Stimulated activated CD8-positive, alpha-beta memory T cell treated with anti-CD3 and anti-CD28 coated beads, Interleukin-15, amount 100 ng/mL, for 1 hour (primary cell): ENCODE measurements at places on chromosomes 11 and 22.

DNA sequence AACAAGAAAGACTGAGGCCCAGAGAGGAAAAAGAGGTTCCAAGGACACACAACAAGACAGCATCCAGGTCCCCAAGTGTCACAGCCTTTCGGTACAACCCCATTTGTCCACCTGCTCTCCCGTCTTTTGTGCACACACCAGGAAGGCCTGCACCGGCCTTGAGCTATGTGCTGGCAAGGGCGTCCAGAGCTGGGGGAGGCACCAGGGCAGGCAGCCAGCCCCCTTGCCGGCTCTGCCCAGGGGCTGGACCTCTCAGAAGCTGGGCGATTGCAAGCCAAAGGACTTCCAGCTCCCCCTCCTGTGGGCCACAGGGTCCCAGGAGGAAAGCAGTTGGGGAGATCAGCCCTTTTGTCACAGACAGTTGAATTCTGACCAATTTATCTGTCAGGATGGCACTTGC, 210.5 kb downstream of the MN1 start:
- DNase-seq = no peak

- DNase-seq = no peak
Observed at GRCh38 chr22:17951315-17951714, 73.0 kb downstream of the MICAL3 start.

DNA sequence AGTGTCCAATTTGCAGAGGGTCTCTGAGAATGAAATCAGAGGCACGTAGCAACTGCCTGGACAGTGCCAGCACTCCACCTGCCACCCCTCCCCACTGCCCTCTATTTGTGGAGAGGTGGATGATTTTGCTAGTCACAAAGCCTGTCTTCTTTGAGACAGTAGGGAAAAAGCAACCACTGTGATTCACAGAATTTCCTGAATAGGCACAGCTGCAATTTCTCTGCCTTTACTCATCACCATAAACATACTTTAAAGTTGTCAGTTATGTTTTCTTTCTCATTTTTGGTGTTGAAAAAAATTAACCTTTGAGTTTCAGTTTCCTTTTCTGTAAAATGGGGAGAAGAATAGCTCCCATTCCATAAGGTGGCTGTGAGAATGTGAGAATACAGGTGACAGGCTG, 134.3 kb downstream of the TEAD1 start:
- no peak for DNase-seq

DNA sequence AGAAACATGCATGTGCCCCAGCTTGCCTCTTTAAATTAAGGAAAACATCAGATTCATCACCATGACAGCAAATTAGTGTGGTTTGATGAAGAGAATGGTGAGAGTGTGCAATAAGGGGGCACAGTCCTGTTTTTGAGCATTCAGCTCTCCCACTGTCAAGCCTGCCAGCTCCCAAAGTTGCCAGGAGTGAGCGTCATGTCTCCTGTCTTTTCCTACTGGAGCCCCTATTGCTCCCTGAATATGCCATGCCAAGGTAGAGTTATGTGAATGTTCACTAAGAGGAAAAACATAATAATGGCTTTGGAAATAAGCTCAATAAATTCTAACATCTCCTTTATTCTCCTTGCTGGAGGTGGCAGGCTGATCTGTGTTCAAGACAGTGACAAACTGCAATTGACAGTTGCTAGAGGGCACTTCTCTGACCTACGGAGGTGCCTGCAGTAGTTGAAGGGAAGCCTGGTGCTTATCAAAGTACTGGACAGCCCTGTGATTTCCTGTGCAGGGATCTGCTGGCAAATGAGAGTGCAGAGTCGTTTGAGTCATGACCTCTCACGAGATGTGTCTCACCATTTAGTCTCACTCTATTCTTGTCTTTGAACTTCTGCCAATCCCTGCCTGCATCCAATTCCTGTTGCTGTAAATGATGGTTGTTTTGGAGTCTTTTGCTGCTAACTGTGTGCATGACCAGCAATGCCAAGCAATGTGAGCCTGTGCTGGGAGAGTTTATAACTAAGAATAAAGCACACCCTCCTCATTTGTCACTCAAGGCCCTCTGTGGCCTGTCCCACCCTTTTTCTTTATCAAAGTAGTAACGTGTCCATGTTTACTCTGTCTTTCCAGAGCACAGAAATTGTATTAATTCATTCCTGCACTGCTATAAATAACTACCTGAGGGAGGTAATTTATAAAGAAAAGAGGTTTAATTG, 34.8 kb downstream of the MRGPRX2 start:
- no peak for DNase-seq

GRCh38 chr22:48105259-48105658, 1342.8 kb downstream of the TBC1D22A start:
- no peak for DNase-seq

DNA sequence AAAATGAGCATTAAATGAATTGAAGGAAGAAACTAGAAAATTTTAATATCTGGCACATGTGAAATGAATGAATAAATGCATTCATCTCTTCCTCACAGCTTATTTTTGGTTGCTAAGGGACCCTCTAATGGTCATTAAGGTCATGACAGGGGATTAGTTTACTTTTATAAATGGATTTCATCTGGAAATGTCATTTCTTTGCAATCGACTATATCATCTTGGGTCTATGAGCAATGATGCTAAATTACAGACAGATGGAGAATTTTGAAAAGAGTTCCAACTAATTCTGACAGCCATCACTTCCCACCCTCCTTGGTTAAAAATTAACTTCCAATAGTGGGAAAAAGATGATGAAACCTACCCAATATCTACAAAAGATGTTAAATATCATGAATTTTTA, 98.0 kb downstream of the KIF18A start:
- DNase-seq = no peak

- no peak for DNase-seq
Observed at GRCh38 chr11:41289408-41289807, 170.0 kb downstream of the LRRC4C start.

GRCh38 chr11:10786451-10786850, 22.3 kb downstream of the EIF4G2 start:
- no peak for DNase-seq

- DNase-seq = no peak
Observed at GRCh38 chr11:1729692-1730011, 20.7 kb downstream of the IFITM10 start.

GRCh38 chr11:64299847-64300648, at the start of gene CATSPERZ:
CATSPERZ (plus strand) TSS chr11:64300358; CDS start chr11:64300411, 53 bp downstream.
- DNase-seq = no peak

GRCh38 chr22:49228431-49229037, 599.1 kb downstream of the BRD1 start:
- no peak for DNase-seq

- DNase-seq = no peak
Observed at GRCh38 chr11:11565636-11566035, 56.2 kb downstream of the GALNT18 start.

DNA sequence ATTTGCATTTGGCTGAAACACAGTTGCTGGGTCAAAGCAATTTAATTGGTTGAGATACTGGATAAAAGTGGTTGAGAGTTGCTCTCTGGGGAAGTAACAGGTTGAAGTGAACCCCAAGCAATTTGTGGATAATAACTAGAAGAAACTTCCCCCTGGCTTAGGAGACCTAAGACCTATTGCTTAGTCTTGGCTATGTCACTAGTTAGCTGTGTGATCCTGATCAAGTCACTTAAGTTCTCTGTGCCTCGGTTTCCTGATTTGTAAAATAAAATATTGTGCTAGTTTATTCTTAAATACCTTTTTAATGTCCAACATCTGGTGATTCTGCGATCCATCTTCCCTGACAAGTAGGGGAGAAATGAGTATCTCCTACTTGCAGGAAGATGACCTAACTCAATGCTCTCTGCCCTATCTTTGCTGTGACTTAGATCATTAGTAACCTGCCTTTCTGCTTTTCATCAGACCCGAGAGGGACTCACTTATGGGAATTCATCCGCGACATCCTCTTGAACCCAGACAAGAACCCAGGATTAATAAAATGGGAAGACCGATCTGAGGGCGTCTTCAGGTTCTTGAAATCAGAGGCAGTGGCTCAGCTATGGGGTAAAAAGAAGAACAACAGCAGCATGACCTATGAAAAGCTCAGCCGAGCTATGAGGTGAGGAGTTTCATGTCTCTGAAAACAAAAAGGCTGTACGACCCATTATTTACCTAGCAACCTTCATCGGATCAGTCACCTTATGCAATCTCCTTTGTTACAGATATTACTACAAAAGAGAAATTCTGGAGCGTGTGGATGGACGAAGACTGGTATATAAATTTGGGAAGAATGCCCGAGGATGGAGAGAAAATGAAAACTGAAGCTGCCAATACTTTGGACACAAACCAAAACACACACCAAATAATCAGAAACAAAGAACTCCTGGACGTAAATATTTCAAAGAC, 37.5 kb downstream of the EHF start:
- DNase-seq = no peak

GRCh38 chr22:20859615-20860014, 808 bp downstream of the SNAP29 start:
- DNase-seq = no peak

DNA sequence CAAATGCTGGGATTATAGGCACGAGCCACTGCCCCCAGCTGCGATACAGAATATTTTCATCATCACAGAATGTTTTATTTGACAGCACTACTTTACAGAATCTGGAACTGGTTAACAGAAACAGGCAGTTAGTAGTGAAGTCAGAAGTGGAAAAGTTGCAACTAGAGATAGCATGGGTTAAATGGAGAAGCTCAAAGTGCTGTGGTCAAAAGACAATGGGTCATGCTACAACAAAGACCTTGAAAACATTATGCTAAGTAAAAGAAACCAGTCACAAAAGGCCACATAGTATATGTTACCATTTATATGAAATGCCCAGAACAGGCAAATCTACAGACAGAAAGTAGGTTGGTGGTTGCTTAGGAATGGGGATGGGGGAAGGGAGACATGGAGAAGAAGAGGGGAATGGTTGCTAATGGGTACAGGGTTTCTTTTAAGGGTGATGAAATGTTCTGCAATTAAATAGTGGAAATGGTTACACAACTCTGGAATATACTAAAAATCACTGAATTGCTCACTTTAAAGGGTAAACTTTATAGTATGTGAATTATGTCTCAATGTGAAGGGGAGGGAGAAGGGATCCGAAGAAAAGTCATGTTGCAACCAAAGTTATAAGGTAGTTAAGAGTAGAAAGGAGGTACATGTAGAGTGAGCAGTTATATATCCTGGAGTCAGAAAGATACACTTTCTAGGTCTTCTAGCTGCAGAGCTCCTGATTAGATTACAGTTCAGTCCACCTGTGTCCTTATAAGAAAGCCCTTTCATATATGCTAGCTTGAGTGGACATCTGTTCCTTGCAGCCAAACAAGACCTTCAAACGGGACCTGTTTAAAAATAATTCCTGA, 46.3 kb upstream of the RAPSN start:
- DNase-seq = no peak

GRCh38 chr22:48309115-48309705, 1518.5 kb downstream of the BRD1 start:
- no peak for DNase-seq

DNA sequence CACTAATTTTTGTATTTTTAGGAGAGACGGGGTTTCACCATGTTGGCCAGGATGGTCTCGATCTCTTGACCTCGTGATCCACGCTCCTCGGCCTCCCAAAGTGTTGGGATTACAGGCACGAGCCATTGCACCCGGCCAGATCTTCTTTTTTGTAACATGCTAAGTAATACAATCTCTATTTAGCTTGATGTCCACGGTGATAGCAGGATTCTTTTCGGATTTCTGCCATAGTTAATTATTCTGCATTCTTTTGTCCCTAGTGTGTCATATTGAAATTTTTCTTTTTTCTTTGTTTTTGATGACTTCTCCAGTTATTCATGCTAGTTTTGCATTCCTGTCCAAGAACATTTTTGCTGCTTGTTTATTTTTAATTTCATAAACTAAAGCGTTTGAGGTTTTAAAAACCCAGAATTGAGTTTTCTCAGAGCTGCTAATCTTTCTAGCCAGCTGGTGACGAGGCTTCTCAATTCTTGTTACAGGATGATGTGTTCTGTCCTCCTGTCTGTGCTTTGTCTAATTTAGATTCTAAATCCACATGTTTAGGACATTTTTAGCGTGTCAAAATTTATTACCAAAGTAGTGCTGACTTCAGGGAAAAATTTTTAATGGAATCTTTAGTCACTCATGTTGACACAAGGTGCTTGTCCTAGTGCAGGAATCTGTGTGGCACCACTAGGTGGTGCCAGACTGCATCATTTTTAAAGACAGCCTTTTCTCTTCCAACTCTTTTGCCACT, 21.8 kb downstream of the NF2 start:
- DNase-seq = no peak

- no peak for DNase-seq
Observed at GRCh38 chr11:70476669-70477068, 78.3 kb downstream of the CTTN start.

- no peak for DNase-seq
Observed at GRCh38 chr11:92393218-92393617, 168.6 kb downstream of the FAT3 start.

GRCh38 chr11:126345759-126346585, 9.5 kb upstream of the ST3GAL4 start:
- DNase-seq = no peak

DNA sequence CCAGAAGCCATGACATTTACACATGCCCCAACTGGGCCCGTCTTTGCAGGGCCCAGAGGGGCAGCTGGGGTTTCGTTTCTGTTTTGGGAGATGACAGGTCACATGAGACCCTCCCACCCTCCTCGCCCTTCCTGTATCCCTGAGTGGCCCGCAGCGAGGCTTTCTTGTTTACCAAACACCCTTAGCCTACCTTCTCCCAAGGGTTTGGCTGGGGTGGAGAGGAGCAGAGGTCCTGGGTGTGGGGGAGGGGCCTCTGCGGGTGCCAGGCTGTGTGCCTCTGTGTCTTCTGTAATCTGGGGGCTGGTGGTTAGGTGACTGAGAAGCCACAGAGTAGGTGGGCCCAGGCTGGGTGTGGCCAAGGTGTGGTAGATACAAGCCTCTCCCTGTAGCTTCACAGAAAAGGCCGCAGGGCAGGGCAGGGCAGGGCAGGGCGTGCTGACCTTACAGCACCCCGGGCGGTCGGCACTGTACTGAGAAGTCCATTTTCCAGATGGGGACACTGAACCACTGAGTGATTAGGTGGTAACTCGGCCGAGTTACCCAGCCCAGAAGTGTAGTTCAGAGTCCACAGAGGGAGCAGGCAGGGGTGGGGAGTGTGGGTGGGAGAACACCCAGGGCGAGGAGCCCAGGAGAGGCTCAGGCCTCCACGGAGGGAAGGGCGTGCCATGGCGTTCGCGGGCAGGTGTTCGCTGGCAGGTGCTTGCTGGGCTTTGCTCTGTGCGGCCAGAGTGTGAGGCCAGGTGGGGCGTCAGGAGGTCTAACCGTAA, 8.7 kb downstream of the PRR5 start:
- DNase-seq = no peak

GRCh38 chr11:2271327-2272227, 1.2 kb upstream of the ASCL2 start:
- no peak for DNase-seq

DNA sequence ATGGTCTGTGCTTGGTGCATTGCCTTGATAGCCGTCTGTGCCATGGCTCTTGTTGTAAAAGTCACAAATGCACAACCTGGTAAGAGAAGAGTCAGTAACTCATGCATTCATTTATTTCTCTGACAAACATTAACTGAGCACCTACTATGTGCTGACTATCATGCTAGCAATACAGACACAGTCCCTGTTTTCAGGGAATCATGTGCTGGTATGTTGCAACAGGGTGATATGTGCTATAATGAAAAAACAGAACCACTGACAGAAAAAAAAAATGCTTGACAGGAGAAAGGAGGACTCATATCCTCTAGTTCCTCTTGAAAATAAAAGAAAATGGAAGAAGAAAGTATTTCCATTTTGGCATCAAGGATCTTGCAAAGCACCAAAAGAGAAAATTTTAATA, 34.5 kb upstream of the RAPSN start:
- DNase-seq = no peak
